ENCODE measurements at places on chromosomes 3 and 15.

DNA sequence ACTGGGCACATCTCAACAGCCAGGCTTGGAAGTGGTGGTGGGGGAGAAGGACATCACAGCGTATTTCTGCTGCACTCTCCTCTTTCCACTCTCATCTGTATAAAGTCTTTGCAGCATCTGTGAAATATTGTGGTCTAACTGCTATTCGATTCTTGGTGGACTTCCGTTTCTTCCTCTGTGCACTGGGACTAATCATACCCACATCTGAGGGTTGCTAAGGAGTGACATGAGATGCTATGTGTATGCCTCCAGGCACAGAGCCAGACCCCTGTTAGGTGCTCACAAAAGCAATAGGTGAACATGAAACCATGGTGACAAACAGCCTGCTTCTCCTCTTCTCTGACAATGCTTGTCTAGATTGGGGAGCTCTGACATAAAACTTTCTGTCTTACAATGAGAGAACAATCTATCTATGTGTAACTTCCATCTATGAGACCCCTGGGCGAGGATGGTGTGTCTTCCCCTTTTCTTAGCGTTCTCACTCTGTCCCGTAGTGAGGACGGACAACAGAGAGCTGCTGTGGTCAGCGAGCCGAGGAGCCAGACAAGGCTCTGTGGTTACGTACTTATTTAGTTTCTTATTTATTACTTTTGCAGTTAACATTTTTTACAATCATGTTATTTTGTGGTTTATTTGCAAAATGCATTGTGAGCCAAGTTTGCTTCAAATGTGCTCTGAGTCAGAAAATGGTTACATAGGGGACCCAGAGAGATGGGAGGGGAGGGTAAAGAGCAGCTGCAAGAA lies 196.7 kb upstream of the TPRG1 start:
- no peak for DNase-seq

DNA sequence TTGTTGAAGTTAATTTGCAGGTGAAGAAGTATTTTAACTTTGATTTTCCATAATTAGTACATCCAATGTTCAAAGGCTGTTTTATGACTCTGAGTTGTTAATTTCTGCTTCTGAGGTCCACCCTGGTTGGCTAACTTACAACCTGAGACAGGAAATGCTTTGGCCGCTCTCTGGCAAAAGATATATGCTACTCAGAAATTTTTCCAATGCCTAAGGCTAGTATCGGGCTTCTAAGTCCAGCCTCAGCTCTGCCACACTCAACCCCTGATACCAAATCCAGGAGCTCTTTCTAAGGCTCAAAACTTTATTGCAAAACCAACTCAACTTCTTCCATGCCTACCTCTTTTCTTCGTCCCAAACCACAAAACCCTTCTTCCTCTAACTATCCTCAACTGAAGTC lies 192.9 kb downstream of the NEK10 start:
- no peak for DNase-seq

DNA sequence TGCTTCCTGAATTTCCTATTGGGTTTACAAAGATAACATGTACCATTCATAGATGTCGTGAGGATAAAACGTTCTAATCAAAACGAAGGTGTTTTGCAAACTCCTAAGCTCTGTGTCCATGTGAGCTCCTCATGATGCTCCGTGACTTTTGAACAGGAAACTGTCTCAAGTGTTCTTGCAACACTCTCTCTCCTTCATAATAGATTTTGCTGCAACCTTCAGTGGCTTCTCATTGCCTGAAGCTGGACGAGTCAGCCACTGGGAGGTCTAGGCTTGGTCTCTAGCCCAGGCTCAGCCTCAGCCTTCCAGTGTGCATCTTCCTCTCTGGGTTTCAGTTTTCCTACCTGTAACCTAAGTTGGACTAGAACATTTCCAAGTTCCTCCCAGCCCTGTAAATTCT lies 18.7 kb upstream of the BCL2A1 start:
- DNase-seq: no peak

DNA sequence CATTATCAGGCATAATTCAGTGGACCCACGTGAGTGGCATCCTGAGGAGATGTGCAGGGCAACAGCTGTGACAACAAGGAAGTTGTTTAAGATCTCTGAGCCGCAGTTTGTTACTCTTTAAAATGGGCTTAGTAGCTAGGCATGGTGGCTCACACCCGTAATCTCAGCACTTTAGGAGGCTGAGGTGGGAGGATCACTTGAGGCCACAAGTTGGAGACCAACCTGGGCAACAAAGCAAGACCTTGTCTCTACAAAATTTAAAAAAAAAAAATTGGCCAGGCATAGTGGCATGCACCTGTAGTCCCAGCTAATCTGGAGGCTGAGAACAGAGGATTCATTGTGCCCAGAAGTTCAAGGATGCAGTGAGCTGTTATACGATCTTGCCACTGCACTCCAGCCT lies 12.2 kb downstream of the SUCLG2 start:
- no peak for DNase-seq

DNA sequence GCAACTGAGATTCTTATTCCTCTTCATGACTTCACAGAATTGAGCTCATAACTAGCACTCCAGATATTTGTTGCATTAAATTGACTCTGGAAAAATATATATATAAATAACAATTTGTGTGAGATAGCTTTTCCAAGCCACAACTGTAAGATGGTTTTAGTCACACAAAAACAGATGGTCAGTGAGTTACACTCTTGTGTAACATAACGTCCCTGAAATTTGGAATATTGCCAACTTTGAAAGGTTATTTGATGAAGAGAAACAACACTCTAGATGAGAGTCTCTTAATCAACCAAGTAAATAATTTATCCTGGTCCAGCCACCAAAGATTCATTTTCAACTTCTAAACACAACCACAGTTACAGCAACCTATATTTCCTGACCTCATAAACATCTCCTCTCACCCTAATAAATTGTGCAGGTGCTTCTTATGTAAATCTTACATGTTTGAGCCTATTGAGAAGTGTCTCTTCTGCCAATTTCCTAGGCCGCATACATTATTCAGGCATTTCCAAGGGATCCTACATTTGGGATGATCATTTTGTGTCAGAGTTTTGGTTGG lies 84.9 kb upstream of the ACP3 start:
- no peak for DNase-seq
